ENCODE measurements at places on chromosomes 12 and 14.
A peak's percentile ranks its signal among the peaks of the same experiment; 100 is the strongest.

DNA sequence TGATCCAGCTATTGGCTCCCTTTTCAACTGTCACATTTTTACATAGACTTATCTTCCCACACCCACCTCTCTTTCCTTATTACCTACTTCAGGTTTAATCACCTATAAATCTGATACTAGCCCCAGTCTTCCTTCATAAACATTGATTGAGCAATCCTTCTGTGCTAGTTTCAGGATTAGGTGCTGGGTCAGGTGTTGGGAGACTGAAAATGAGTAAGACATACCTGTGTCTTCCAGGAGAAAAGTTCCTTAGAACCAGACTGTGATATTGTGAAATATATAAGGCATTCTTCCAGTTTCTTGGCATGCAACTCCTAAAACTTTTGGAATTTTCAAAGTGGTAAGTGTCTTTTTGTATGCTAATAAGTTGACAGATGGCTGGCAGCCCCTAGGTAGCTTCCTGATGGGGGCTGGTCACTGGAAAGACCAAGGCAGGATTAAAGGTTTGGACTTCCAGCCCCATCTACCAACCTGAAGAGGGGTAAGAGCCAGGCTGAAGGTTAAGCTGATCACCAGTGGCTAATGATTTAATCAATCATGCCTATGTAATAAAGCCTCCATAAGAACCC lies 4.6 kb downstream of the ANO6 start:
- DNase-seq, result no peak

- DNase-seq, result no peak
Measured at GRCh38 chr14:102517392-102518062, 8.0 kb upstream of the ANKRD9 start.

GRCh38 chr12:18643681-18644080 lies 94.1 kb downstream of the PLCZ1 start:
- no peak for DNase-seq

GRCh38 chr12:49902399-49903350 lies 1.0 kb downstream of the FAIM2 start:
- DNase-seq, result no peak

- peak; percentile 98 for DNase-seq
Measured at GRCh38 chr14:68951035-68951797, 27.9 kb downstream of the ACTN1 start.

GRCh38 chr12:125057708-125058107 lies 7.5 kb upstream of the AACS start:
- DNase-seq, result no peak

DNA sequence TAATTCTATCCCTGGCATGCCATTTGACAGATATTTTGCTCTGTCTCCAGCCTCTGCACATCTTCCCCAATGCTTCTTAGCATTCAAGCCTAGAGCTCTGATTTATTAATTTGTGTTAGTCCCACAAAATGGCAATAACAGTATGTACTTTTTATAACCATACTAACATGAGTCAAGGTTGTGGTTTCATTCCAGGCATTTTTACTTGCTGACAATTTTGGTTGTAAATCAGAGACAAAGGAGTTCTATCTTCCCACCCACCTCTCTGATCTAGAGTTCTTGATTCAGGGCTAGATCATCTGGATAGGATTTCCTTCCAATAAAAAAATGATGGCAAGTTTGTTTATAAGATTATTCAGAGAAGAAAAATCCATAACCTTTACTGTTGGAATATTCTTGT lies 18.5 kb upstream of the CISTR start:
- no peak for DNase-seq

- DNase-seq, result no peak
Measured at GRCh38 chr14:96509457-96510090, 7.4 kb downstream of the PAPOLA start.

GRCh38 chr12:68341822-68342221 lies 9.7 kb upstream of the MDM1 start:
- DNase-seq, result no peak

DNA sequence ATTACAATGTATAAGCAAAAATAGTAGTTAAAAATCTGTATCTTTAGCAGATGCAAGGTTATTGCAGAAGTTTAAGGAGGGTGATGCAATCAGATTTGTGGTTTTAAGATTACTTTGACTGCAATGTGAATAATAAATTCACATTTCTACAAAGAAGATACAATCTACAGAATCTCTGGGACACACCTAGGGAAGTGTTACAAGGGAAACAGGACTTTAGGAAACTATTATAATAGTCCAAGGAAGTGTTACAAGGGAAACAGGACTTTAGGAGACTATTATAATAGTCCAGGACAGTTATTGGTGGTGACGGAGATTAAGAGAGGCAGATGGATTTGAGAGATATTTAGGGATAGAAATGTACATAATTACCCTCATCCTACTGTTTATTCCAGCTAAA lies 154.4 kb upstream of the GARIN6 start:
- no peak for DNase-seq

- DNase-seq, result no peak
Measured at GRCh38 chr12:88496891-88497371, 83.3 kb downstream of the KITLG start.

DNA sequence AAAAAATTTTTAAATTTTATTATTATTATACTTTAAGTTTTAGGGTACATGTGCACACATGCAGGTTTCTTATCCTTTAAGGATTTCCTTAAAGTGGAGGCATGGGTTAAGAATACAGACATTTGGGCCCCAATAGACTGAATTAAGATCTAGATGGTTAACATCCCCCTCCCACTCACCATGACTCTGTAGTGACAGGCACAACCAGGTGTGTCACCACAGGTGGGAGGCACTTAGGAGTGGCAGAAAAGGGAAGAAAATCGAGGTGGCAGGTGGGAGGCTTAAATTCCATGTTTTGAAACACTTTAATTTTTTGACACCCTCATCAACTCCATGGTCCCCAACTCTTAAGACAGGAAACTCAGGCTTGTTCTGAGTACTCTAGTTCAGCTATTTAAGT lies 37.6 kb upstream of the GRIP1 start:
- no peak for DNase-seq

- DNase-seq, result no peak
Measured at GRCh38 chr12:55654511-55655214, 18.0 kb downstream of the OR10P1 start.

GRCh38 chr12:95168746-95169145 lies 48.5 kb downstream of the FGD6 start:
- no peak for DNase-seq

DNA sequence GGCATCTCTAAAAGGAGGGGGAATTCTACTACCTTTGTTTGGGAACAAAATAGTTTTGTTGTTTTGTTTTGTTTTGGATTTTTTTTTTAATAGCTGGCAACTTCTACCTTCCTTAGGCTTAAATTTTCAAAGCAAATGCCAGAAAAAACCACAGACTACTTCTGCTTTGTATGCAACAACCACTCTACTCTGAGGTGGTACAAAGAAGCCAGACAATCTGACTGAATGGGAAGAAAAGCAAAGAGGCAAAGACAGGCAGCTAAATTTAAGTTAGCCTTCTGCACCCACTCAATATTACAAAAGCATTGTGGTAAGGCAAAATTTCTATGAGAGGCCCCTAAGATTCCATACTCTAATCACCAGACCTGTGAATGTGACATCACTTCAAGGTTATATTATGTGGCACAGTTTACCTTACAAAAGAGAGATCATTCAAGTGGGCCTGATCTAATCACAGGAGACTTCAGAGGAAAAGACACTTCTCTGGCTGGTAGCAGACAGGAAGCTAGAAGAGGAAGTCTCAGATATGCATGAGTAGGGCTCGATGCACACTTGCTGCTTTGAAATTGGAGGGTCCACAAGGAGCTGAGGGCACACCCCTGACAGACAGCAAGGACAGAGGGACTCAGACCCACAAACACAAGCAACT lies 566.6 kb downstream of the RPS29 start:
- no peak for DNase-seq

- DNase-seq, result no peak
Measured at GRCh38 chr14:93909429-93910128, 17.6 kb upstream of the FAM181A start.
